ENCODE measurements at places on chromosomes 5 and 9.

DNA sequence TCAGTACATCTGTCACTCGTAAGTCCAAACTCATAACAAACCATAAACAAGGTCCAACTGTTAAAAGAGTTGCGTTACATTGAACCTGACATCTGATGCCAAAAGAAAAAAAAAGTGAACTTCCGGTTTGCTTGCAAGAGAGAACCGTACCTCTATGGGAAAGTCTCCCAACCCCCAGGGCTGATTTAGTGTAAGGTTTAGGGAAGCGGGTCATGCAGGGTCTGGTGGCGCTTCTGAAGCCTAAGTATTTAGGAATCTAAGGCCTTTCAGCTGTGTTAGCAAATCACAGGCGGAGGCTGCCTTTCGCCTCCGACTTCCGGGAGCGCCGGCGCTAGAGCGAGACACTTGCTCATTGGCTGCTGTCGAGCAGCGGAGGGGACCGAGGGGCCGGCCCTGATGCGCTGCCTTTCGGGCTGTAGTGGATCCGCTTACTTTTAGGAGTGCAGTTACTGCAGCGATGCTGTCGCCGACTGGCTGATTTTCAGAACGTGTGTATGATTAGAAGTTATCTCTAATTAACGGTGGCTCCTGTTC lies 12.0 kb upstream of the GNPDA1 start:
- DNase-seq = peak; percentile 59

- DNase-seq = no peak
Measured at GRCh38 chr5:32785611-32786254, 74.6 kb downstream of the NPR3 start.

- no peak for DNase-seq
Measured at GRCh38 chr5:53817183-53817582, 256.7 kb downstream of the NDUFS4 start.

DNA sequence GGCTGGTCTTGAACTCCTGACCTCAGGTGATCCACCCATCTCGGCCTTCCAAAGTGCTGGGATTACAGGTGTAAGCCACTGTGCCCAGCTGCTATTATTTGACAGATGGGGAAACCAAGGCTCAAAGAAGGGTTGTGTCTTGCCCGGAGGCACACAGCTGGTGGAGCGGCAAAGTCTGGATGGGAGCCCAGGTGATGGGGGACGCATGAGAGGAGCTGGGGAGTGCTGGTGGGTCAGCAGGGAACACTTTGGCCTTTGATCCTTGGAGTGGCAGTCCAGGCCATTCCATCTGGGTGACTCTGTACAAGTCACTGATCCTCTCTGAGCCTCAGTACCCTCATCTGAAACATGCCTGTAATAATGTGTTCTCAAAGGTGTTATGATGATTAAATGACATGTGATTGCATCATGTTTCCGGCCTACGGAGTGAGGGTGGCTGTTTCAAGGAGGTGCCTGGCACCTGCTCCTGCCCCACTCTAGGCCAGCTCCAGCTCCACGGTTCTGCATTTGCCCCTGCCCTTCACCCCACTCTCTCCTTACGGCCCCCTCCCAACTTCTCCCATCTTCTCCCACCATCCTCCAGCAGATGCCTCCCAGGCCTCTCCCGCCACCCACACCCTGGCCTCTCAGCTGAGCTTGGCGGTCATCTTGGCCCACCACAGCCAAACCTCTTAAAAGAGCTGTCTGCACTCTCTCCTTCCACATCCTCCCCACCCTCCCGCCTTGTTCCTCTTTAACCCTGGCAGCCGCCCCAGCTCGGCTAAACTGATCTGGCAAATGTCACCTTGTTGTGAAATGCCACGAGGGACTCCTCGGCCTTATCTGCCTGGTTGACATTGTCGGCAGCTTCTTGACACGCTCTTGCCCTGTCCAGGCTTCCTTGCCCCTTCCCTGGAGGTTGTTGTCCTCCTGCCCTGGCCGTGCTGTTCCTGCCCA lies 5.5 kb upstream of the DBN1 start:
- DNase-seq = no peak

- DNase-seq = no peak
Measured at GRCh38 chr5:156526081-156526925, 199.3 kb downstream of the SGCD start.

DNA sequence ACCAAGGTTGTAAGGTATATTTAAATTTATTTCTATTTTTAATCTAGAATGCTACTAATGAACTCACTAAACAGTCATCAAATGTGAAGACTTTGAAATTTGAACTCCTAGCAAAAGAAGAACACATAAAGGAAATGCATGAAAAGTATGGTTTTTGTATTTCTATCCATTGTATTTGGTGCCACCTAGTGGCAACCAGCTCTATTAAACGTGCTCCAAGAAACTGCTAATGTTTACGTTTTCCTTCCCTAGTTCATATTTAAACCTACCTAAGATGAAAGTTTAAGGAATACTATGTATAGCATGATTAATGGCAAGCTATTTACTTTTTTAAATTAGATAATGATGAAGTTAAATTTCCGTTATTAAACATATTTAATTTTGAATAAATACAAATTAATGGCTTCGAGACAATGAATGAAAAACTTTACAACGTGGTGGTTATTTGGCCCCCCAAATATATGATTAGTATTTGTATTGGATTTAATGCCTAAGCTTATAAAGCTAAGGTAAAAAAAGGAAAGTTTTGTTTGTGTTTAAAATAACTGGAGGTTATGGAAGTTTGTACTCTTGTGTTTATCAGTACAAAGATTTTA lies 115.9 kb upstream of the SH3GL2 start:
- no peak for DNase-seq

GRCh38 chr5:79133121-79133656 lies 21.6 kb downstream of the BHMT start:
- DNase-seq = peak; percentile 42

DNA sequence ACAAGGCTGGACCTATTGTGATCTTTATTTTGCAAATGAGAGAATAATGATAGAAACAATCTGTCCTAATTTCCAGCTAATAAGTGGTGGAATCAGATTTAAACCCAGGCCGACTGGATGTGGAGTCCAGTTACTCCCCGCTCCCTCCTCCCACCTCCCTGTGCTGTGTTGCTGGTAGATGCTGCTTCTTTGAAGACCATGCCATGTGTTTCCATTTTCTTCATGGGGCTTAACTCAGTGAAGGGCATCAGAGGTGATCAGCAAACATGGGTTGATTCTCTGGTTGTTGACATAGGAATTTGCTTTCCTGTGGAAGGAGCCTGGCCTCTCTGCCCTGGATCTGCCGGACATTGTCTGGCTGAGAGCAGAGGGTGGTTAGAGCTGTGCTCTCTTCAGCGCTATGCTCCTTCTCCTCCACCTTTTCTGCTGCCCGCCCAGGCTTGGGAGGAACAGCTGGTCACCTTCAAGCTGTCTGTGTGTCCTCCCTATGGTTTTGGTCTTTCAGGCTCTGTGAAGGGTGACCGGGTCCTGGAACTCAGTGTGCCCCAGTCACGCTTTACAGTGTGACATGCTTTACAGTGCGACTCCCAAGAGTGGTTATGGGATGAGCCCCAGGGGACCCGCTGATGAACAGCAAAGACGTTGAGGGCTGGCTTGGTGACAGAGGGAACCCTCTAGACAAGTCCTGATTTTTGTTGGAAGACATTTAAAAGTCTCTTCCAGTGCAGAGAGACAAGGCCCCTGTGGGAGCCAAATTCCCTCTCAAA lies 68.4 kb upstream of the RPS23 start:
- DNase-seq = no peak

DNA sequence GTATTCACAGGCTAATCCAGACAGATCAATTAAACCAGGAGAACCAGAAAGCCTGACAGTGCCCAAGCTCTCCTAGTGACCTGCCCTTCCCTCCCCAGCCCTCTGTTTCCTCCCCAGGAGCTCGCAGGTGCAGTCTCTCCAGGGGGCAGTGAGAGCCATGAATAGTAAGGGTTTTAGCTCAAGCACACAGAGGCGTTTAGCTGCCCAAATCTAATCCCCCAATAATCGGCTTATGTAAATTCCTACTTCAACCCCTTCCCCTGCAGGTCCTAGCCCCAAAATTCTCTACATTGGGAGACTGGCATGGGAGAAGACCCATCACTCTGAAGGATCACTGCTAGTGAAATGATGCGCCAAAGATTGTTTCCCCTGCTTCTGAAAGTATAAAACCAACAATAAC lies 10.5 kb upstream of the TAL2 start:
- DNase-seq = no peak

GRCh38 chr9:98022447-98022846 lies 34.1 kb upstream of the NANS start:
- DNase-seq = no peak

DNA sequence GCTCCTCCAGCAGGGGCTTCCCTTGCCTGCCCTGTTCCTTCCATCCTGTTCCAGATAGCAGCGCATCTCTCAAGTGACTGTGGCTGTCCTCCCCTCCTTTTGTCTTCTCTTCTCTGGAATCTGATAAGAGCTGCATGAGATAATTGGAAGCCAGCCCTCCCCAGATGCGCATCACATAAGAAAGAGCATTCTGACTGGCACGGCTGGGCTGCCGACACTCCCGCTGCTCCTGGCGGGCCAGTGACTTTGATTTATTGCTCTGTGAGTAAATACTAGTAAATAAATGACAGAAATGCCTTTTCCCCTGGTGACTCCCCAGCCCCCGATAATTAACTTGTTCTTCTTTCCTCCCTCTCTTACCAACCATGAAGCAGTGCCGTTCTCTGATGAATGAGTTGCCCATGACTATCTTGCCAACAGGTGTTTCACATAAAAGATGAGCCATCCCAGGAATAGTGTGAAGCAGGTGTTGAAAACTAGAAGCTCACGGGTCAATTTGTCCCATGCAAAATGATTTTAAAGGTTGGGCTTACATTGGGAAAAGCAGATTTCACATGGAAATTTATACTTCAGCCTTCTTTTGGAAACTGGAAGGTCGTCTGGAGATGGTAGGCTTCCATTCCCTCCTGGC lies 212.3 kb downstream of the ERCC6L2 start:
- DNase-seq = no peak

DNA sequence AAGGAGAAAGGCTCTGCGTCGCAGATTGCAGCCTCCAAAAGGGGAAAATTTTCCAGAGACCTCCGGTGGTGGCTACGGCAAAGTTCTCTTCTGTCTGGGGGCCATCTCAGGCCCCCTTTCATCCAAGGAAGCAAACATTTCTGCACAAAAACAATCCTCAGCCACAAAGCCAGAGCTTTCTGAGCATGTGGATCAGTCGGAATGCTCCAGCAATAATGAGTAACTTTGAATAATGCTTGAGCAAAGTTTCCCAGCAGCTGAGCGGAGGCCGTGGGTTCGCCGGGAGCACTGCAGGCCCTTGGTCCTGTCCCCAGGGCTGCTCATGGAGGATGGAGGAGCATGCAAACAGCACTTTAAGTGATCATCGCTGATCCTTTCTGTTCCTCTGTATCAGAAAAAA lies 60.2 kb upstream of the UNC5A start:
- DNase-seq = no peak

GRCh38 chr5:6765612-6766525 lies 52.6 kb downstream of the TENT4A start:
- no peak for DNase-seq

DNA sequence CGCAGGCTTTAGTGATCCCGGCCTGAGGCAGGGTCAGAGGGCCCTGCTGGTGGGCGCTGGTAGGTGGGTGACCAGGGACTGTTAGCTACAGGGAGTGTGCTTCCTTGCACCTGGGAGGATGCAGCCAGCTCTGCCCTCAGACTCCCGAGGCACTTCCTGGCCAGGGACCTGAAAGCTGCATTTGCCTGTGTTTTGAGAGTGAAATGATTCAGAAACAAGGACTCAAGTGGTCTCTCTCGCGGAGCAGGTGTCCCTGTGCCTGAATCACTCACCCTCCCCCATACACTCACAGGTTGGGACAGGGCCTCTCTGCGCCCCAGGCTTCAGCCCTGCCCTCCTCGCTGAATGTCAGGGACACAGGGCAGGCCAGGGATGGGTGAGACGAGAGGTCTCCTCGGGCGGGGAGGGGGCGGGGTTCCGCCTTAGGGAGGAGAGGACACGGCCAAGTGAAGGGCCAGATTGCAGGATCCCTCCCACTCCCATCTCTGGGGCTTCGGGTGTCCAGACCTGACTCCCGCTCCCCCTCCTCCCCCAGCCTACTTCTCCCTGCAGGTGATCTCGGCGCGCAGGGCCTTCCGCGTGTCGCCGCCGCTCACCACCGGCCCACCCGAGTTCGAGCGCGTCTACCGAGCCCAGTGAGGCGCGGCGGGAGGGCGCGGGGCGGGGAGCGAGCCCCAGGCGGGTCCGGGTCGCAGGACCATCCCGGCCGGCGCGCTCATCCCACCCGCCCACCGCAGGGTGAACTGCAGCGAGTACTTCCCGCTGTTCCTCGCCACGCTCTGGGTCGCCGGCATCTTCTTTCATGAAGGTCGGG lies 1.5 kb downstream of the LTC4S start:
- DNase-seq = no peak

DNA sequence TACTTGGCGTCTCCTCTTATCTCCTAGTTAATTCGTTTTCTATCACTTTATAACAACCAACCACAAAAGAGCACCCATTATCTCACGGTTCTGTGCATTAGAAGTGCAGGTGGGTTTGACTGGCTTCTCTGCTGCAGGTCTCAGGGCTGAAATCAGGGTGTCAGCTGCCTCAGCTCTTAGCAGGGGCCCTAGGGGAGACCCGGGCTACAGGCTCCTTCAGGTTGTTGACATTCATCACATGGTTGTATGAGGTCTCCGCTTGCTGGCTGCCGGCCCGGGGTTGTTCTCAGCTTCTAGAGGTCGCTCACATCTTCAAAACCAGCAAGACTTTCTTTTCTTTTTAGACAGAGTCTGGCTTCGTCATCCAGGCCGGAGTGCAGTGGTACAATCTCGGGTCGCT lies 2.9 kb upstream of the ZMYND19 start:
- no peak for DNase-seq

DNA sequence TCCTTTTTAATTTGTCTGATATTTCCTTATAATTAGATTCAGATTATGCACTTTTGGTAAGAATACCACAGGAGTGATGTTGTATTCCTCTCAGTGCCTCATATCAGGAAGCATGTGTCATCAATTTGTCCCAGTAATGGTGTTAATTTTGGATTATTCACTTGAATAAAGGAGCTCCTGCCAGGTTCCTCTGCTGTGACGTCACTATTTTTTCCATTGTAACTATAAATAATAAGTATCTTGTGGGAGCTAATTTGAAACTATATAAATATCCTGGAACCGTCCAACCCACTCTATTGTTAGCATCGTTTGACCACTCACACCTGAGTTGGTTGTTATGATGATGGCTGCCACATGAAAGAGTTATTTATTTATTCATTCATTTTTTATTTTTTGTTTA lies 107.9 kb downstream of the INVS start:
- DNase-seq = no peak

DNA sequence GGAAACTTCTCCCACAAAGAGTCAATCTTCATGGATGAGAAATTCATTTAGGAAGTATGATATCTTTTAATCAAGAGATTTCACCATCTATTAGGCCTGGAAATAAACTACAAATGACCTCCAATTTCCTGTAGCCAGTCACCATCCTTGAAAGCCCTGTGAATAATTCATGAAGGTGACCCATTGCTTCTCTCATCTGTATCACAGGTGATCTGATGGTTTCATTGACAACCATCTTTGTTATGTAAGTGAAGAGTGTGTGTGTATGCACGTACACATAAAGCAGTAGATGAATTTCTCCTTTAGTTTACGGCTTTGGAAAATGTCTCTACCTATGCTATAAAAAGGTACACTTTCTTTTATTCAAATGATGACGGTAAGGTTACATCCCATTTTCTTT lies 644.1 kb upstream of the KLF4 start:
- DNase-seq = no peak

All from memory B cell (primary cell).